T-helper 22 cell (primary cell): ENCODE measurements at places on chromosomes 13 and 19.

DNA sequence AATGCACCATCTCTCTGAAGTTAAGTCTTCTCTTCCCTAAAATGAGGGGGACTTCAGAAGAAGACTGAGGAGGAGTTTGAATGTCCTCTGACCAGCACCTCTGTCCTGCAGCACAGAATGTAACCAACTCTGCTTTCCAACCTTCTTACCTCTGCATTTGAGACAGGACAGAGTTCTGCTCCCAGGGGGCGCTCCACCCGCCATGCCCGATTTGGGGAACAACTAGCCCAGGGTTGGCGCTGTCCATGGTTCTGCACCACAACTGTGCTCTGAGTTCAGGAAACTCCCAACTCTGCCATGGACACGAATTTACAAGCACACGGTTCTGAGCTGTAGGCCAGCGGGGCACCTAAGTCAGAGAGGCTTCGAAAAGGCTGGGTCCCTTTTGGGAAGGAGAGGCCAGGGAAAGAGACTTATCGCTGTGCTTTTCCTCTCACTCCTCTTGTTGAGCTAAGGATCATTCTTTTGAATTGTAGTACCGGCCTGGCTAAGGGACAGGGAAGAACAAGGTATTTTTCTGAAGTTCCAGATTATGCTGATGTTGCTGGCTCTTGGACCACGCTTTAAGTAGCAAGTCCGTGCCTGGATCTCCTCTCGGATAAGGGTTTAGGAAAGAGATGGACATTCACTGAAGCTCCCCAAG is 22.2 kb downstream of the SIGLEC5 start:
- no peak for DNase-seq

GRCh38 chr13:34730961-34731360 is 211.1 kb upstream of the NBEA start:
- no peak for DNase-seq

GRCh38 chr19:13849991-13850909 is 26.7 kb upstream of the NANOS3 start:
- no peak for DNase-seq

DNA sequence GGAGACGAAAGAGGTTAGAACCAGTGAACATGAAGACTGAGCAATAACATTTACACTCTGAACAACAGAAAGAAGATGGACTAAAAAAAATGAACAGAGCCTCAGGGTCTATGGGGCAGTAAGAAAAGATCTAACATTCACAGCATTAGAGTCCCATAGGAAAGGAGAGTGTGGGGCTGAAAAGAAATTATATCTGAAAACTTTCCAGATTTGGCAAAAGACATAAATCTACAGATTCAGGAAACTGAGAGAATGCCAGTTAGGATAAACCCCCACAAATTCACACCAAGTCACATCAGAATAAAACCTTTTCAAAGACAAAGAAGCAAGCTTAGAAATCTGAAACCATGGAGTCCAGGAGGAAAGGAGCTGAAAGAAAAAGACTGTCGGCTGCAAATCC is 20.3 kb upstream of the TUBGCP3 start:
- DNase-seq: no peak

- DNase-seq: no peak
These were observed 45.9 kb upstream of the TFDP1 start for GRCh38 chr13:113538689-113539058.

- no peak for DNase-seq
These were observed 25.3 kb upstream of the EBPL start for GRCh38 chr13:49716615-49717014.

DNA sequence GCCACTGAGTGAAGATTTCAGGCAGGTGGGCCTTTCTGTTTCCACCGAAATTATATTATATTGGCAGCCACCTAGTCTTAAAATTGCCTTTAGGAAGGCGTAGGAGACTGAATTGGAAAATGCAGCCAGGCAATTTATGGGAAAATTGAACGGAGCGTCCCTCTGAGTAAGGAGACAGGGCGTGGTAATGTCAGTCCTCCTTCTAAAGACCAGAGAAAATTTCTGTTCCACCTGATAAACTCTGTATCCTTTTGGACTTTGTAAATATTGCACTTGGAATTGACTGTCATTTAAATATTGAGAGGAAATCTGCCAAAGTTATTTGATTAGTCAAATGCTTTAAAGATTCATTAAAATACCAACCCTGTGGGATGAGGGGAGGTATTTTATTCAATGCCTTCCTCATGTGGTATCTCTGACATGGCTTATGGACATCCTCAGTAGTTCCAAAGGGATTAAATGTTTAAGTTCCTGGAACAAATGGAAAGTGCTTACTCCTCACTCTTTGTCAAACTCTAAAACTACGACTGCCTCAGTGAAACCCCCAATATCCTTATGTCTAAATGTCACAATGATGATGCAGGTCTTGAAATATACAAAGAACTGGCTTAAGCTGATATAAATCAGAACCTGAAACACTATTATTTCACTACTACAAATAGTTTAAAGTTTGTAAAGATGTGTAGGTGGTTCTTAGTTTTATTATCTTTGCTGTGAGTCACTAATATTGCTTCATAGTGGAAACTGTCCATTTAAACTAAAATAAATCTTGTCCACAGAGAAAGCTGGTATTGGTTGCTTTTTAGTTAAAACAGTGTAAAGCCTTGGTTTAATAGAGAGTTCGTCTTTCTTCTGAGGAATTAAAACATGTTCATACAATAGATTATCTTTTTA is 203.2 kb downstream of the FGF14 start:
- DNase-seq: no peak

GRCh38 chr13:76672420-76672819 is 213.8 kb downstream of the KCTD12 start:
- no peak for DNase-seq

- DNase-seq: no peak
These were observed 19.9 kb downstream of the NWD1 start for GRCh38 chr19:16739546-16739945.

GRCh38 chr19:42601811-42602443 is 7.2 kb upstream of the CEACAM8 start:
- no peak for DNase-seq
